NCI-H187 (cell line): ENCODE measurements at places on chromosomes 5 and 9.

DNA sequence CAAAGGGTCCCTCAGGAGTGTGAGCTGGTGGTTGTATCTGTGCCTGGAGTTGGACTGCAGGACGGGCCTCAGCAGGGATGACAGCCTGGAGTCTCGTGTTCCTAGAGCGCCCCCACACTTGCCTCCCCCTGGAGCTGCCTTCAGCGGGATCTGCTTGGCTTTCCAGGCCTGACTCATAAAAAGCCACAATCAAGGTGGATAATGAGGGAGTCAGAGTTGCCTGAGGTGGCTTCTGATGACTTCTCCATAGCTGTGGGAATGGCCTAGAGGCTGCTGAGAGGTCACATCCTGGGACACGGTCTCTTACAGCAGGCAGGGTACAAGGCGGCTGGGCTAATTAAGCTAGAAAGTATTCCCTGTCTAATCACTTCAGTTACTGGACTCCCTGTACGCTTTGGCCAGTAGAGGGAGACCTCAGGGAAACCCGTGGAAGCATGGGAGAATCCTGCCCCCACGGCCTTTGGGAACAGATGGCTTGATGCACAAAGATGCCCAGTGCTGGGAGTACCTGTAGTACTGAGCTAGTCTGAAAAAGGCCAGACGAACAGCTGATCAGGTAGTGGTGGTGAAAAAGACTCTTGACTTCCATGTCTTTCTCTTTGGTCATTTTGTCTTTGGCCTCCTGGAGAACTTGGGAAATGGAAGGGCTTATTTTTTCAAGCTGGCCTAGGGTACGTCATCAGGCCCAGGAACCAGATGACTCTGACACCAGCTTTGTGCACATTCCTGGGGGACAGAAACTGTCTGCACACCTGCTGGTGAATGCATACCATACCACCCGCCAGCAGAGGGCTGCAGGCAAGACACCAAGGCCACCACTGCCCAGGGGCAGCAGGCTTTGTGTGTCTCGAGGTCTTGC is 16.1 kb upstream of the FRRS1L start:
- no peak for DNase-seq

DNA sequence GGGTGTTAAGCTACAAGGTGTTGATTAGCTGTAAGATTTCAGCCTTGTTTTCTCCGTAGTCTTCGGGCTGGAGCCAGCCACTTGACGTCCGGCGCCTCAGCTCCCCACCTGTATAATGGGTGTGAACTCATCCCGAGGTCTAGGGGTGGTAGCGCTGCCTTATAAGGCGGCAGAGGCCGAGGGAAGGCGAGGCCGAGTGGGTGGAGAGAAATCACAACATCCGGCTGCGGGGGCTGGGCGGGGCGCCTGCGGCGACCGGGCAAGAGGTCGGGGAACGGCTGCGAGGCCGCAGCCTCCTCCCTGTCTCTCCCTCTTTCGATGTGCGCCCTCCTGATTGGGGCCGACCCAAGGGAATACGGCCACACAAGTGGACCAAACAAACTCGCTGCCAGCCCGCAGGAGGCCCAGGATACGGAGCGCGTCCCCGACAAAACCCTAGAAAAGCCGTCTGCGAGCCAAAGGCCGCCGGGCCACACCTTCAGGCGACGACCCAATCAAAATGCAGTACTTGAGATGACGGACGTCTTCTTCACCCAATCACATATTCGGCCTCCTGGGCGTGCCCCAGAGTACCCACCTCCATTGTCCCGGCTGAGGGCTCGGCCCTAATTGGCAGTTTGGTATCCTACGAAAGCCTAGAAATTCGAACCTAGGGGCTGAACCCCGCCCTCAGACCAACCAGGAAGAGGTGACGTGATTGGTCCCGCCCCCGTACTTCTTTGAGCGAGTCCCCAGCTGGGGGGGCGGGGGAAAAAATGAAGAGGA is 493 bp upstream of the GRK6 start:
- peak; percentile 100 for DNase-seq

- no peak for DNase-seq
Measured at GRCh38 chr5:53343187-53343586, 137.2 kb upstream of the FST start.

DNA sequence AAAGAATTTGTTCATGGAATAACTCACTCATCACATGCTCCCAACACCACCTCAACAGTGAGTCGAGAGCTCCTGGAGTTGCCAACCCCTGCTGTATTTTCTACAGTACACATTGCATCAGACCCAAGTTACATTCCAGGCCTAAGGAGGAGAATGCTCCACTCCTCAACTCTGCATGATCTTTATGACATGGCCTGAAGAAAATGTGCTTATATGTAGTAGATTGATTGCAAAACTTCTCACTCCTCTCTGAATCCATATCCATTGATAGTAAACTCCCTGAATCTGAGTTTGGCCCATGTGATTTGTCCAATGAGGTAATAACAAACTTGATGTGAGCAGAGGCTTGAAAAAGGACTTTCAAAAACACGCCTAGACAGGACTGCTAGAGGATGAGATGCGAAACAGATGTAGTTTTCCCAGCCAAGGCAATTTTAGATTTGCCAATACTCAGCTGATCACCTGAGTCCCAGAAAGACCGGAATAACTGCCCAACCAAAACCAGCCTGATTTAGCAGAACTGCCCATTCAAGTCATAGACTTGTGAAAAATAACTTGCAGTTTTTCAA is 29.0 kb upstream of the PAPPA start:
- no peak for DNase-seq

GRCh38 chr5:2983583-2984300 is 232.3 kb upstream of the IRX2 start:
- DNase-seq: no peak

GRCh38 chr5:32710550-32711361 is at the start of gene NPR3:
NPR3 (plus strand) TSS chr5:32711321; CDS start chr5:32711777, 456 bp downstream.
- no peak for DNase-seq

GRCh38 chr5:62489471-62489870 is 76.9 kb downstream of the IPO11 start:
- no peak for DNase-seq

- DNase-seq: no peak
Measured at GRCh38 chr5:35212122-35212982, 17.9 kb downstream of the PRLR start.

GRCh38 chr9:125659201-125659840 is 47.7 kb downstream of the MAPKAP1 start:
- DNase-seq: no peak

DNA sequence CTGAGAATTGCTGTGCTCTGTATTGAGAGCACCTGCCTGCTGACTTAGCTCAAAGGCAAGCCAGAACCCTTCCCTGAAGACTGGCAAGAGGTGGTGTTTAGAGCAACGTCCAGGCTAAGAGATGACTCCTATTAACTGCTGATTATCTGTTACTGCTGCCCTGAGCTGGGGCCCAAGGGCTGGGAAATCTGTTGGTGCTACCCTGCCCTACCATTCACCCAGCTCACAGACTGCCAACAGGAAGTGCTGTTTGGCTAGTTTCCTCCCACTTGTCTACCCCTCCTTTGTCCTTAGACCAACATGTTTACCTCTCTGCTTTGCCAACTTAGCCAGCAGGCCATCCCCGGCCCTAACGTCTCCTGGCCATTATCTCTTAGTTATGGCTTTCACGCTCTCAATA is 6.9 kb downstream of the RAB24 start:
- no peak for DNase-seq

GRCh38 chr9:129401623-129402370 is 219.1 kb downstream of the C9orf50 start:
- no peak for DNase-seq

DNA sequence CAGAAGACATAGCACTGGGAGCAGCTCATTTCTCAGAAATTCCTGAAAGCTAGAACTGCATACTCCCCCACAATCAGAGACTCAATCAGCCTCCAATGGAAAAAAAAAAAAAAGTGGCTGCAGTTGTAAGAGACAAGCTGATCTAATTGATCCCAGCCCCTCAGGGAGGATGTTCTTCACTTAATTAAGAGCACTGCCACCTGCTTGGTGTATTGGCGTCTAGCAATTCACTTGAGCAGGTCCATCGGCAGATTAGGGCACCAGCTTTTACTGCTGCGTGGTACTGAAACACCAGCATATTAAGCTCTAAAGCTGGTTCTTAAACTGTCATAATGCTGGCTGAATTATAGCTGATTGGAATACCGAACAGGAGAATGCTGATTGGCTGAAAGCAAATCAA is 1890.1 kb upstream of the WWC1 start:
- no peak for DNase-seq

- no peak for DNase-seq
Measured at GRCh38 chr5:66561256-66561990, 34.8 kb upstream of the MAST4 start.

- DNase-seq: no peak
Measured at GRCh38 chr9:111154081-111154562, 115.9 kb upstream of the LPAR1 start.

GRCh38 chr9:136416427-136416826 is 6.0 kb downstream of the PMPCA start:
- no peak for DNase-seq

DNA sequence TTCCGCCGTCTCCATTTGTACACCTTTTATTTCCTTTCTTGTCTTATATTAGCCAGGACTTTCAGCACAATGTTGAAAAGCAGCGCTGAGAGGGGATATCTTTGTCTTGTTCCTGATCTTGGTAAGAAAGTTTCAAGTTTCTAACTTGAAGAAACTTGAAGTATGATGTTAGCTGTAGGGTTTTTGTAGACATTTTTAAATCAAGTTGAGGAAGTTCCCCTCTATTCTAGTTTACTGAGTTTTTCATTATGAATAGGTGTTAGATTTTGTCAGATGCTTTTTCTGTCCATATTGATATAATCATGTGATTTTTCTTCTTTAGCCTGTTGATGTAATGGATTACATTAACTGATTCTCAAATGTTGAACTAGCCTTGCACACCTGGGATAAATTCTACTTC is 425.7 kb downstream of the PIK3R1 start:
- DNase-seq: no peak

- no peak for DNase-seq
Measured at GRCh38 chr5:22505891-22506290, 347.3 kb downstream of the CDH12 start.

- DNase-seq: no peak
Measured at GRCh38 chr5:107990881-107991810, 320.4 kb upstream of the EFNA5 start.

DNA sequence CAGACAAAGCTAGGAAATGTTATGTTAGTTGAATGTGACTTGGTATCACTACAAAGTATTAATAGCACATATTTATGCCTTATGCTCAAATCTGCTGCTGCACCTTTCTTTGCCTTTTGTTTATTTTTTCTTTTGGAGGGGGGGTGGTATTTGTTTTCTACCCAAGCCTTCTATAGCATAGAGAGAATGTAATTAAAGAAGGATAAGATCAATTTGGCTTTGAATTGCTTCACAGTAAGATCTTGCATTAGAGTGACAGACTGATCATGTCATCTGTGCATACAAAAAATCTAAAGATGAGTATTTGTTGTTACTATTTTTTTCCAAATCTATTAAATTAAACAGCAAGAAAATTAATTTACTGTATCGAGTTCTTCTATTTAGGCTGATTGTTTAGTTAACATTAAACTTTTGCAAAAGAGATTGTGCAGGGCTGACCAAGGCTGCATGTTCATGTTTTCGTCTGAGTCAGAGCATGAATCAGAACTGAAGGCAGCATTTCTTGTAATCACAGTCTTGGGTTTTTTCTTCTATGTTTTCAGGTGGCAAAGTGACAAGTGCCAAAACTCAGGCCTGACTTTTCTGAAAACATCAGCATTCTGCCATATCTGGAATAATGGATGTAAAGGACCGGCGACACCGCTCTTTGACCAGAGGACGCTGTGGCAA is 1007.1 kb upstream of the WWC1 start:
- DNase-seq: no peak

GRCh38 chr5:92372766-92373165 is 989.6 kb upstream of the ARRDC3 start:
- no peak for DNase-seq

DNA sequence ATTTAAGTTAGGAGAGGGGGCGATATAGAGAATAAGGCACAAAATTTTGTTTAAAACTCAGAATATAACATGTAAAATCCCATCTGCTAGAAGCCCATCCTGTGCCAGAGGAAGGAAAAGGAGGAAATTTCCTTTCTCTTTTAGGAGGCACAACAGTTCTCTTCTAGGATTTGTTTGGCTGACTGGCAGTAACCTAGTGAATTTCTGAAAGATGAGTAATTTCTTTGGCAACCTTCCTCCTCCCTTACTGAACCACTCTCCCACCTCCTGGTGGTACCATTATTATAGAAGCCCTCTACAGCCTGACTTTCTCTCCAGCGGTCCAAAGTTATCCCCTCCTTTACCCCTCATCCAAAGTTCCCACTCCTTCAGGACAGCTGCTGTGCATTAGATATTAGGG is 18.3 kb downstream of the MOCS2 start:
- DNase-seq: no peak

DNA sequence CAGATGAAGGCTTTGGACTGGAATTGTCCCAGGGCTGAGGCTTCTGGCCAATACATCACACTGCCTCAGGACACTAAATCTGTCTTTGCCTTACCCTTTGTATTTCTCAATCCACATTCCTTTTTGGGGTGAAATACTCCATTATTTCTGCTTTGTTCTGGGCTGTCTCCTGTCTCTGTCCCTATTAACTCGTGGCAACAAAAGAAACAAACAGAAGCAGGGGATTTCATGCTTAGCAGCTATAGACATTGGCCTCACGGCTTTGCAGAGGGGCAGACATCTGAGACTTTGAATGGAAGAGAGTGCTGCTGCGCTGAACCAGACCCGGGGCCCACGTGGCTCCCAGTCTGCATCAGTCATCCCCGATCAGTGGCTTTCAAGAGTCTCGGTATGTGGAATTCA is 129.7 kb downstream of the ARL15 start:
- no peak for DNase-seq

GRCh38 chr5:602466-603035 is 9.6 kb upstream of the CEP72 start:
- no peak for DNase-seq

- no peak for DNase-seq
Measured at GRCh38 chr5:30874241-30875034, 319.0 kb upstream of the CDH6 start.

DNA sequence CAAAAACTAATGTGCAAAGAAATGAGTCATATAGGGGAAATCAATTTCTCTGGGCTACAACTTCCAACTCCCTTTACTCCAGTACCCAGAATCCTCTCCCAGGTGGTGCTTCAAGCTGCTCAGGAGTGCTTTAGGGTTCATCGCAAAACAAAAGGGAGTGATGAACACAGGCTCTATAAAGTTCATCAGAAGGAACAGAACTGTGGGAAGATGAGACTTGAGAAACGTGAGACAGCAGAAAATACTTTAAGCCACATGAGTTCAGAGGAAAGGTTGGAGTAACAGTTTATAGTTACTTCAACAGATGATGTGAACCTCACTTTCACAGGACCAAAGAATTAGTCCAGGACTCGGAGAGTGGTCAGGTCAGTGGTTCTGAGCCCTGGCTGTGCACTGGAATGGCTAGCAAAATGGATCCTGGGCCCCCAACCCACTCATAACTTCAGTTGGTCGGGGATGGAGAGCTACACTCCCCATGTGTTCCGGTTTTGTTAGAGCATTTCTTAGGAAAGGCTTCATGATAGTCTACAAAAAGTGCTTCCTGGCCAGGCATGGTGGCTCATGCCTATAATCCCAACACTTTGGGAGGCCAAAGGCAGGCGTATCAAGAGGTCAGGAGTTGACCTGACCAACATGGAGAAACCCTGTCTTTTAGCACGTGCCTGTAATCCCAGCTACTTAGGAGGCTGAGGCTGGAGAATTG is 4.3 kb downstream of the RPL12 start:
- DNase-seq: no peak

GRCh38 chr5:132477784-132478365 is 12.7 kb downstream of the IRF1 start:
- no peak for DNase-seq
